Immature natural killer cell (primary cell): ENCODE measurements at places on chromosomes 3 and 15.

DNA sequence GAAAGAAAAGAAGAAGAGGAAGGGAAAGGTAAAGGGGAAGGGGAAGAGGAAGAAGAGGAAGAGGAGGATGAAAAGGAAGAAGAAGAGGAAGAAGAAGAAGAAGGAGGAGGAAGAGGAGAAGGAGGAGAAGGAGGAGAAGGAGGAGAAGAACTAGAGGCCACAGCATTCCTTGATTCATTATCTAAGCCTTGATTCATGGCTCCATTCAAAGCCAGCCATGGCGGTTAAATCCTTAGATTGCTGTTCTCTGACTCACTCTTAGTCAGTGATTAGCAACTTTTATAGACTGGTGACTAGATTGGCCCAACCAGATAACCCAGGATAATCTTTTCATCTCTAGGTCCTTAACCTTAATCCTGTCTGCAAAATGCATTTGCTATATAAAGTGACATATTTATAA, 47.6 kb downstream of the OSTN start:
- DNase-seq = no peak

DNA sequence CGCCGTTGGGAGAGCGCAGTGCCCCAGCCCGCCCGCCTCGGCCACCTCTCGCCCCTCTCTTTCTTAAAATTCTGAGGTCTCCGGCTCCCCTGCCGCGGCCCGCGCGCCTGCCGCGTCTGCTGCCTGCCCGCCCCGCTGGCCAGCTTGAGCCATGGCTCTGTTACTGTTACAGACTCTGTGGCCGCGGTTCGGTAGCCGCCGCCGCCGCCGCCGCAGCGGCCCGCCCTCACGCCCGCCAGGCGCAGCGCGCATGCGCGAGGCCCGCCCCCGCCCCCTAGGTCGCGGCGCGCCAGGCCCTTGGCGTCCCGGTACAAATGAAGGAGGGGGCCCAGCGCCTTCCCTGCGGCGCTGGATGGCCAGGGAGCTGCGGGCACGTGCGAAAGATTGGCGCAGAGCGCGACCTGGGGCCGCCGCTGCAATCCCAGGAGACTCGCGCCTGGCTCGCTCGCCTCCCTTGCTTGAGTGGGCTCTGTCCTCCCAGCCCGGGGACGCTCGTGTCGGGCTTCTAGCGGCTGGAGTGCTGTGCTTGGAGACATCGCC, at the start of gene ONECUT1:
ONECUT1 (minus strand) TSS at position 168 of the 540 bp plus-strand sequence. CDS start 452 bp downstream, outside the sequence.
- DNase-seq = no peak

GRCh38 chr3:95154766-95155165, 1091.9 kb downstream of the NSUN3 start:
- no peak for DNase-seq

DNA sequence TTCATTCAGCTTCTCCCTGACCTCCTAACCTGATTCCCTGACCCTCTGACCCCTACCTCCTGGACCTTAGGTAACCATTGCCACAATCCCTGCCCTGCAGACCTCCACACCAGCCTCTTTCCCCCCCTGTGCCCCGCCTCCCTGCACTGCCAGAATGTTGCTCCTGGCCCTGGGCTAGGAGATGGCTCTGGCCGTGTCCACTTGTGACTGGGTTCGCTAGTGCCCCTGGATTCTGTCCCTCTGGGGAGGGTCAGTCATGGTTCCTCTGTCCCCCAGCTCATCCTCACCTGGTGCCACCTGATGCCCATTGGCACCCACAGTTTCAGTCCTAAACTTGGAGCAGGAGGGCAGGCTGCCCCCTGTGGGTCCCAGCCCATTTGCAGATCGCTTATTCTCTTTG, 56.2 kb upstream of the PRR23E start:
- no peak for DNase-seq

- DNase-seq = no peak
Measured at GRCh38 chr3:47013231-47013630, 33.8 kb downstream of the NBEAL2 start.

GRCh38 chr3:15329046-15330005, 3.1 kb downstream of the SH3BP5 start:
- DNase-seq = no peak

GRCh38 chr15:54322341-54322740, 344.1 kb downstream of the UNC13C start:
- DNase-seq = no peak

GRCh38 chr15:75112278-75112847, 89.0 kb downstream of the PPCDC start:
- no peak for DNase-seq

DNA sequence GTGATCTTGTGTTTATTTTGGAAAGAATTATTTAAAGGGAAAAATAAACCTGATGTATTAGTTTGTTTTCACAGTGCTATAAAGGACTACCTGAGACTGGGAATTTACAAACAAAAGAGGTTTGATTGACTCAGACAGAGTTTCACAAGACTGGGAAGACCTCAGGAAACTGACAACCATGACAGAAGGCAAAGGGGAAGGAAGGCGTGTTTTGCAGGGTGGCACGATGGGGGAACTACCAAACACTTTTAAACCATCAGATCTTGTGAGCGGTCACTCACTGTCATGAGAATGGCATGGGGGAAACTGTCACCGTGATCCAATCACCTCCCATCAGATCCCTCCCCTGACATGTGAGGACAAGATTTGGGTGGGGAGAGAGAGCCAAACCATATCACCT, 87.0 kb downstream of the TP63 start:
- no peak for DNase-seq

DNA sequence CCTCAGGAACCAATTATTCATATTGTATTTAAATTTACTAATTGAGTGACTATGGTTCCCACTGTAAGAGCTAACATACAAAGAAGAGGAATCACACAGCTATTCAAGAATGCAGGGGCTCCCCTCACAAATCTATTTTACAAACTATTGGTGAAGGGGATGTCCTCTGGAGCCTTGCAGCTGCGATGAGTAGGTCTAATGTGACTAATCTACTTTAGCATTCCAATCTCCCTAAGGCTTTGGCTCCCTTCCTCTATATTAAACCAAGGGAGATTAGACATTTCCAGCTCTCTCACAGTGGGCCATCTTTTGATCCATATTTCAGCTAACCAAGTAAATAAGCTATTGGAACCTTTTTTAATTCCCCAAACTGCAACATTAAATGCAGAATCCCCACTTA, 514.2 kb upstream of the BCHE start:
- DNase-seq = no peak

GRCh38 chr3:37997791-37998370, 7.3 kb downstream of the VILL start:
- no peak for DNase-seq

DNA sequence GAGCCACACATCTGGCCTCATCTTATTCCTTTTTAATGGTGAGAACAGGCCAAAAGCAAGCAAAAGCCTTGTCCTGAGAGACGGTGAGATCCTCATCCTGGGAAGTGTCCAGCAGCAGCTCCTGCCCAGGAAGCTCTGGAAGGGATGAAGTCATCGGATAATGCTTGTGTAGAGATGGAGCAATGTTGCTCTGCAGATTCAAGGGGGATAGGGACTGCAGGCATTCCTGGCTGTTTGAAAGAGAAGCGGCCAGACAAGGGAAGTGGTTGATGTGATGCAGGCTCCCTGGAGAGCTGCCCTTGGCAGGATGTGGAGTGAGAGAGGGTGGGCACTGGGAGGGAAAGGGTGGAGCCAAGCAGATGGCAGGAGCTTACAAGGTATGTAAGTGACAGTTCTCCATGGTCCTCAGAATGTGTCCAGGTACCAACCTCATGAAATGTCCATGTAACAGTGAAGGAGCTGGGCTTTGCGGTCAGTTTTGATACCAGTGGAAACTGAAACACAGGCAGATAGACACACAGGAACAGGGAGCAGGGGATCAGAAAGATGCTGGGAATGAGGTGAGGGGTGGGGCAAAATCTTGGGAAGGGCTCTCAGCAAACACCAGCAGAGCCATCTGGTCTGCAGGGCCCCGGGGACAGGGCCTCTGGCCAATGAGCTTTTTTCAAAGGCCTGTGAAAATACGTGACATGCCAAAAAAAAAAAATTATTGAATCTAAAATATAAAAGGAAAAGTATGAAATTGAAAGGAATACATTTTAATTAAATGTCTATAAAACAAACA, 32.2 kb upstream of the LACTB start:
- DNase-seq = no peak

- DNase-seq = no peak
Measured at GRCh38 chr3:195714380-195715011, 6.3 kb upstream of the MUC20 start.

DNA sequence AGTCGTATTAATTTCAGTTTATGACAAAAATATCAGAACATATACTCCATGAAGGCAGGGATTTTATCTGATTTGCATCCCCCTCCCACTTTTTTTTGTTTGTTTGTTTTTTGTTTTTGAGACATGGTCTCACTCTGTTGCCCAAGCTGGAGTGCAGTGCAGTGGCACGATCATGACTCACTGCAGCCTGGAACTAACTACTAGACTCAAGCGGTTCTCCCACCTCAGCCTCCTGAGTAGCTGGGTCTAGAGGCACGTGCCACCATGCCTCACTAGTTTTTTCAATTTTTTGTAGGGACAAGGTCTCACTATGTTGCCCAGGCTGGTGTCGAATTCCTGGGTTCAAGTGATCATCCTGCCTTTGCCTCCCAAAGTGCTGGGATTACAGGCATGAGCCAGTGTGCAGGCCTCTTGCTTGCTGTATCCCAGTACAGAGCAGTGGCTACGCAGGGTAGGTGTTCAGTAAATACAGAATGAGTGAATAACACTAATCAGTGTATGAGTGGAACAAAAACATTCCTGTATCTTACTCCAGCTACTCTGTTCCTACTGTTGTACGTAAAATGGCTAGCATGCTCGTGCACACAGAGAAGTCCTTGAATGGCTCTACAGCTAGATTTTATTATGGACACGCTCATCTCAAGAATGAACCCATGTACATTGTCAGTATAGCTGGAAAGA, 272.4 kb downstream of the FOXP1 start:
- no peak for DNase-seq

GRCh38 chr3:1953536-1953935, 145.1 kb upstream of the CNTN4 start:
- DNase-seq = no peak

DNA sequence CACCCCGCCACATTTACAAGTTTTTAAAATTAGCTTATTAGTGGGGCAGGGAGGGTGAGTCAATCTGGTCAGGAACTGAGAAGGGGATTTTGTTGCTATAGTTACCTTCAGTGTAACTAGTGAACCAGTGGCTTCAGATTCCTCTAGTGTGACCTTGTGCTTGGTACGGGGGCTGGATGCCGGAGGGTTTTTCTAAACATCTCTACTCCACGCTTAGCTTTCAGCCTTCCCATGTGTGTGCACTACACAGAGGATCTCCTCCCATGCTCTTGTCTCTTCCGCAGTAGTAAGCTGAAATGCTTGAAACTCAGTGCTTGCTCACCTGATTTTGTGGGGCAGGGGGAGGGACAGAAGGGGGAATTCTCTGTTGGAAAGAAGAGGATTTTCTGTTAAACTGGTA, 67.9 kb upstream of the AKAP13 start:
- no peak for DNase-seq

DNA sequence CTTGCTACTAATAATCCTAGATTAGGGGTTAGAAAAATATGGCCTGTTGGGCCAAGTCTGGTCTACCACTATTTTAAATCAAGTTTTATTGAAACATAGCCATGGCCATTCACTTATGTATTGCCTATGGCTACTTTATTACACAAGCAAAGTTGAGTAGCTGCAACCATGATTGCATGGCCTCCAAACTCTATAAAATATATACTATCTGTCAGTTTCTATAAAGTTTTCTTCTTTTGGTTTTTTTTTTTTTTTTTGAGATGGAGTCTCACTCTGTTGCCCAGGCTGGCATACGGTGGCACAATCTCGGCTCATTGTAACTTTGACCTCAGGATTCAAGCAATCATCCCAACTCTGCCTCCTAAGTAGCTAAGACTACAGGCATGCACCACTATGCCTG, 60.4 kb downstream of the INO80 start:
- no peak for DNase-seq

DNA sequence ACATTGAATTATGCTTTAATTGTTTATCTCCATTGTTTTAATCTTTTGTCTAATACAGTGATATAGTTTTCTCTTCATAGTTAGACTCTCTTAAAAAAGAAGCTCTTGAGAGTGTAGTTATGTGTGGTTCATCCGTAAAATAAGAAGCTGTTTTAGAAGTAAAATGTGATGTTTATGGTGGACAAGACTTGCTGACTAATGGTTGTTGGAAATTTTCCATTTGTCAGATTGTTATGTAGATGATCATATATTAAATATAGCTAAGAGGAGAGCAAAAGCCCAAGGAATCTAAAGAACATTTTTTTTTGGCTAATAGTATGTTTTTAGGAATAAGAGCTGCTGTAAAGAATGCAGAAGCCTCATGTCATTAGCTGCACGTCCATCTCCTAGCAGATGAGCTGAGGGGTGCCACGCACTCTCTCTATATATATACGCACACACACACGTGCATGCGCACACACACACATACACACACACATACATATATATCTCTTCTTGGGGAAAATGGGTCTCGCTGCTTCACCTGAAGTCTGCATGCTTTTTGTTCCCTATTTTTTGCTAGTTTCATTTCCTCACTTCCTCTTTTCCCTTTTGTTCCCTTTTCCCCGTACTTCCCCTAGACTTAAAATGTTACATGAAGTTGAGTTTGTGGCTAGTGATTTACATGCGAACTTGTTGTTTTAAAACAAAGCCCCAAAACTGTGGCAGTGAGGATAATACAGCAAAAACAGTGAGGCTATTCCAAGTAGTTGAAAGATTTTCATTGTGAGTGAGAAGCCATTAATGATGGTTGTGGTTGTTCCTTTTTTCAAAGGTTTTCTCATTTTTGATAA, 107.8 kb downstream of the MBNL1 start:
- peak; percentile 8 for DNase-seq

- DNase-seq = no peak
Measured at GRCh38 chr3:172415323-172415722, 32.9 kb downstream of the GHSR start.

- DNase-seq = no peak
Measured at GRCh38 chr15:57283774-57284503, 92.4 kb upstream of the CGNL1 start.
